GM04504 (cell line): ENCODE measurements at places on chromosomes 6 and 20.

- peak; percentile 27 for DNase-seq
Observed at GRCh38 chr20:59495894-59496510, 108.3 kb upstream of the PHACTR3 start.

- no peak for DNase-seq
Observed at GRCh38 chr6:14371530-14371929, 254.0 kb downstream of the CD83 start.

DNA sequence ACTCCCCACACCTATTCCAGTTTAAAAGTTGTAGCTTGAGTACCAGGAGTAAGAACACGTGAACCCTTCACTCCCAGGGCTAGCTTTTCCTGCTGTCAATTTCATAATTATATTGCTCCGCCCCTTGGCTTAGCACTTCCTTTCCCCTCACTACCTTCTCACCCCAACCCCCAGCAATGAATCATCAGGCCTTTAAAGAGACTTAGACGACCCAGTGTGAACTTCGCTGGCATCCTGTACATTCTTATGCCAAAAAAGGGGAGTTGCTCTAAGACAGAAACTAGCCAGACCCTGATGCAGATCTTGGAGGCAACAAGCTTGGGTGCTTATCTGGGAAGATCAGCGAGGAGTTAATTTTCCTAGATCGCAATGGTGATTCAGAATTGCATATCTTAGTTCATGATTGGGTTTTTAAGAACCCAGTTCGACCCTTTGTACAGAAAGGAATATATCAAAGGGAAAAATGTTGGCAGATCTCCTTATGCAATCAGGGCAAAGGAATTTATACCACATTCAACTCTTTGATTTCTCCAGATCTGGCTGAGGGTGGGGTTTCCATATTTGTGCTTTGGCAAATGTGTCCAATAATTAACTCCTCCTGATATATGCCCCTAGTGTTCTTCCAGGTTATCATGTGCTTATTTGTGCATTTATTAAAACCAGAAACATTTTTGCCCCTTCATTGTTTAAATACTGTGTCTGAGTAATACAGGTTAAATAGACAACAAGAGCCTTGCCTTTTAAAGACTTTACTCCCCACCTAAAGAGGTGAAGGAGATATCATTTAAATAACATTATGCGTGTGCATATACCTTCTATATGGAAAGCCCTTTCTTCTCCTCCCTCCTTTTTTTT is 8.1 kb upstream of the ATXN1 start:
- DNase-seq, result peak; percentile 87

GRCh38 chr6:75217193-75217592 is 11.3 kb upstream of the COL12A1 start:
- DNase-seq, result no peak

DNA sequence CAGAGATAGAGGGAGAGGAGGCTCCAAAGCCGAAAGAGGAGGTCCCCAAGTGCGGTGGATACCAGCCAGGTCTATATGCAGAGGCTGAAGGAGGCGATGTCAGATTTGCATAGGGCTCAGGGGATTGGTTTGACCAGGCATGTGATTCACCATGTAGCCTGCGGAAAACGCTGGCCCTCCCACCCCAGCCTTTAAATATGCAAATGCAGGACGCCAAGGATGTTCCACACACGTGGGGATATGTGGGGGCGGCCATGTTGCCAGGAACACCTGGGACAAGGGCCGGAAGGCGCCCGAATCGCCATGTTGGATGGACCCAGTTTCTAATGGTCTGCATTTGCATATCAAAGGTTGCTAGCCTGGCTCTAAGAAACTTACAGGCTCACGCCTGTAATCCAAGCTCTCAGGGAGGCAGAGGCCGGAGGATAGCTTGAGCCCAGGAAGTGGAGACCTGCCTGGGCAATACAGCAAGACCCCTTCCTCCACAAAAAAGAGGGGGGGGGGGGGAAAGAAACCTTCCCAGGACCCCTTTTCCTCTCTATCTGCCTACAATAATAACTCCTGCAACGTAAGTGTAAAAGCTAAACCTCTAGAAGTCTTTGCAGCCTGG is 110.5 kb downstream of the TULP4 start:
- no peak for DNase-seq

DNA sequence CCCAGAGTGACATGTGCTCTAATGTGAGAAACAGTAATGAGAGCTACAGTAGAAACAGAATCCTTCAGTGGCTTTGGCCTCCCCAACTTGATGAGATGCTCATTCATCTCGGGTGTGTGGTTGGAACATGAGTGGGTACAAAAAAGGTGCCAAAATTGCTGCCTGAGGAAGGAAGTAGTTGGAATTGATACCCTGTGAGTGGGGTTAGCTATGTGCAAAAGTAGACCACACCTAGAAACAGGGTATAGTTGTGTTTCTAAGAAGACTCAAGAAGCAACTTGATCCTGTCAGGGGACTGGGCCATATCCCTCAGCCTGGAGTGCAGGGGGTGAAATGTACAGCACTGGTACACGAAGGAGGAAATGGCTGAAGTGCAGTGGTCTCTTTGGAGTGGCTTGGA is 206.4 kb upstream of the SUPT3H start:
- DNase-seq, result no peak

DNA sequence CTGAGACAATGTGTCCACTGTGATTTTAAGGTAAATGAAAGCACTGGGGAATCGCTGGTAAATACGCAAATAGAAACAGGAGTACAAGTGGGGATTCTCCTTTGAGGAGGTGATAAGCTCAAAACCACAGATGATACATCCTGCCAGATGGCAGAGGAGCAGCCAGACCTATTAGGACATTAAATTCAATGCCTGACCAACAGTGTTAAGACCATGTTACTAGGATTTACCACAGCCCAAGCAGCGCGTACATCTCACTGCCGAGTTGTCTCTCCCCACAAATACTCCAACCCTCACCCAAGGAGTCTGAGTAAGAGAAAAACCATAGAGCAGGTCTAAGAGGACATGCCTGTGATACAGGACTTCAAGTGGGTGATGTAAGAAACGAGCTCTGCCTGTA is 68.9 kb upstream of the TULP1 start:
- DNase-seq, result no peak

- no peak for DNase-seq
Observed at GRCh38 chr6:39301606-39302005, 12.6 kb downstream of the KCNK17 start.

DNA sequence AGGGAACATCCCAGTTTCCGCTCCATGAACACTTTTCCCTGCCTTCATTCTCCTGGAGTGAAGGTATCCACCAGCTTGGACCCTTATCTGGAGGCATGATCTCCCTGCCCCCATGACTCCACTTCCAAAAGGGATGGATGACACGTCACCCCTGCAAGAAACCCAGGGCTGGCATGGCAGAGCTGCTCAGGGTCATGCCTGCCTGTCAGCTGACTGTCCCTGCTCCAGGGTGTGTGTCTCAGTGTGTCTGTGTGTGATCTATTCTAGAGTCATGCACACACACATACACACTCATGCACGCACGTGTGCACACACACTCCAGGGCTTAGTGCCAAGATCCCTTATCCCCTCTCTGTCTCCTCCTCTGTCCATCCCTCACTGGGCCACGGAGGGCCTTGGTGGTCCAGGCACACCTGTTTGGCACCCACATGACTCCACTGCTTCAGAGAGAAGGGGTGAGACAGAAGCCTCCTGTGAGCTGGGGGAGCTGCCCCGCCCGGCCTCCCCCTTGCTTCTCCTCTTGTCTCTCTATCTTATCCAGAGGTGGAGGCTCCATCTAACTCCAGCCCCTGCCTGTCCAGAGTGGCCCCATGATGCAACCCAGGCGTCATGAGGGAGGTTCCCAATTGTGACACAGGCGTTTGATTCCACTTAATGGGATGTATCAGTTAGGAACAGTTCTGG is 290.9 kb downstream of the CDC5L start:
- no peak for DNase-seq

DNA sequence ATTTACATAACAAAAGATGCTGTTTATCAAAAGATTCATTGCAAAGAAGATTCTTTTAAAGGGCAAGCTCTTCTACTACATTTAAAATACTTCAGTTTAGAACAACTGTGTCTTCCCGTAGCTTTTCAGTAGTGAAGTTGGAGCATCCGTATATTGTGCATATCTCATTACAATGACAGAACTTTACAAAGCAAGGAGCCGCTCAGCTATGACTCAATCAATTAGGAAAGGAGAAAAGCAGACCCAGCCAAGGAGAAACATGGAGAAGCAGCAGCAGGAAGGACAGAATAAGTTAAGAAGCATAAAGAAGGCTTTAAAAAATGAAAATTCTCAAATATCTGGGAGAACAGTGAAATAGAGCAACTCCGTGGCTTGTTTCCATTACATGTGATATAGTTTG is 132.6 kb upstream of the SMLR1 start:
- no peak for DNase-seq

GRCh38 chr6:134850721-134851305 is 99.1 kb downstream of the ALDH8A1 start:
- DNase-seq, result no peak

DNA sequence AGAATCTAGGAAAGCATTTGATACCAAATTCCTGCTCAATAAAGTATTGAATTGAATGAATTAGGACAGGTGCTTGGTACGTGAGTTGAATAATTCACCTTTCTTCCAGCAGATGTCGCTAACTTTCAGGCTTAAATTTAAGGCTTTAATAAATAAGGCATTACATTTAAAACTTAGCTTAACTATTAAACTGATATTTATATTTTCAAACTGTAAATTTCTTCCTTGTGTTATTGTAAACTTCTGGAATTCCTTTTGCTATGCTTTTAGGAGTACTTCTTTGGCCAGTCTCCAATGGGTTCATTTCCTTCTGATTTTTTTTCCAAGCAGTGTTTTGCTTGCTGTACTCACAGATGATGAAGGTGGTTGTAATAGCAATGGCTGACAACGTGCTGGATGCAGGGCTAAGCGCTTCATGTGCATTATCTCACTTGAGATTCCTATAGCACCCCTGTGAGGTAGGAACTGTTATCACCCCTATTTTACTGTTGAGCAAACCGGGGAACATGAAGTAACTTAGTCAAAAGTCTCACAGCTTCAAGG is 71.3 kb upstream of the SLC2A12 start:
- no peak for DNase-seq

DNA sequence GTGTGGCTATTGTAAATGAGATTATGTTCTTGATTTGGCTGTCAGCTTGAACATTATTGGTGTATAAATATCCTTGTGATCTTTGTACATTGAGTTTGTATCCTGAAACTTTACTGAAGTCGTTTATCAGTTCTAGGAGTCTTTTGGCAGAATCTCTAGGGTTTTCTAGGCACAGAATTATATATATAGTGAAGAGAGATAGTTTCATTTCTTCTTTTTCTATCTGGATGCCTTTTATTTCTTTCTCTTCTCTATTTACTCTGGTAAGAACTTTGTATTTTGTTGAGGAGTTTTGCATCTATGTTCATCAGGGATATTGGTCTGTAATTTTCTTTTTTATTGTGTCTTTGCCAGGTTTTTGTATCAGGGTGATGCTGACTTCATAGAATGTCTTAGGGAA is 589.2 kb upstream of the MAN1A1 start:
- DNase-seq, result no peak

DNA sequence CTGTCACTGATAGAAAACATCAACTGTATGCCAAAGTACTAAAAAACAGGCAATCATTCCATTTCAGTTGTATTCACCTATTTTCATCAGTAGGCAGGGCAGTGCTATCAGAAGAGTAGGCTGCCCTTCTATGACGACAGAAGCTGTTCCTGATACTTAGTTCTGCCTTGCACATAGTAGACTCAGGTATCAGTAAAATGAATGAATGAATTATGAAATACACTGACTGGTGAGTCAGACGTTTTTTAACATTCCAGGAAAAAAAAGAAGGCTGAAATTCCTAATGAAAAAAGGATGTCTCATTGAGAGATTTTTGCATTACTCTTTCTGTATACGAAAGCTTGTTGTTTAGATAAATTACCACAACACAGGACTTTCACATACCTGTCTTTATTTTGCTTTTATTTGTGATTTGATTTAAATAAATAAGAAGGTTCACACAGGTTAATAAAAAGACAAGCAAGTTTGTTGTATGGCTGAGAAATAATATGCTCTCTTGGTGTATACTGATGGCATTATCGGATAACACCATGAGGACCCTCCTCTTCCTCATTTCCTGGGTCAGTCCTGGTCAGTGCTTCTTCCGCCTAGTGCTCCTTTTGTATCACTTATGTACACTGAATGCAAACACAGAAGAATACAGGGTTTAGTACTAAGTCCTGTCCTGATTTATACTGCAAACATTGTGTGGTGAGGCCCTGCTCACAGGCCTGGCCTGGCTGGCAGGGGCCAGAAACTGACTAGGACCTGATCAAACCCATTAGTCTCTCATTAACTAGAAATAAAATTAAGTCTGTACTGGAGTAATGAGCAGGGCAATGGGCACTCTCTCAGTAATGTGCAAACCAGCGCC is 39.4 kb upstream of the SPDEF start:
- no peak for DNase-seq

- DNase-seq, result no peak
Observed at GRCh38 chr6:125294925-125295324, 6.8 kb downstream of the HDDC2 start.

GRCh38 chr6:168996356-168996625 is 257.4 kb downstream of the THBS2 start:
- DNase-seq, result no peak

DNA sequence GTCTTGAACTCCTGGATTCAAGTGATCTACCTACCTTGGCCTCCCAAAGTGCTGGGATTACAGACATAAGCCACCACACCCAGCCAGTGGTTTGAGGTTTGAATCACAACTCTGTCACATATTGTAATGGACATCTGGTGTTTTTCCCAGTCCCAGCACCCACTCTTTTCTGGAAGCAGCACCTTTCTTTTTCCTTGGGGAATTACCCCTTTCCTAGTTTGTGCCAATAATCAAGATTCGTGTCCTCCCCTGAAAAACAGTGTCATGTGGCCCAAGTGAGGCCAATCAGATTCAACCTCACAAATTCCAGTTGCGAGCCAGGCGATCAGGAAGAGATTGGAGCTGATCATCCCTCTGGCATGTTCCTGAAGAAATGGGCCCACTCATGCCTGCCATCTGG is 71.7 kb upstream of the SGK1 start:
- DNase-seq, result no peak

DNA sequence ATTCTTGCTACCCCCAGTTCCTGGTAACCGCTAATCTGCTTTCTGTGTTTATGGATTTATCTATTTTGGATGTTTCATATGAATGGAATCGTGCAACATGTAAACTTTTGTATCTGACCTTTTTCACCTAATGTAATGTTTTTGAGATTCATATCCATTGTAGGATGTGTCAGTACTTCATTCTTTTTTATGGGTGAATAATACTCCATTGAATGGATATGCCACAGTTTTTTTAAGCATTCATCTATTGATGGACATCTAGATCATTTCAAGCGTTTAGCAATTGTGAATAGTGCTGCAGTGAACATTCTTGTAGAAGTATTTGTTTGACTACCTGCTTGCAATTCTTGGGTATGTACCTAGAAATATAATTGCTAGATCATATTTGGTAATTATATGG is 13.0 kb downstream of the KDM1B start:
- no peak for DNase-seq

- DNase-seq, result no peak
Observed at GRCh38 chr20:22770241-22770800, 185.9 kb upstream of the FOXA2 start.

DNA sequence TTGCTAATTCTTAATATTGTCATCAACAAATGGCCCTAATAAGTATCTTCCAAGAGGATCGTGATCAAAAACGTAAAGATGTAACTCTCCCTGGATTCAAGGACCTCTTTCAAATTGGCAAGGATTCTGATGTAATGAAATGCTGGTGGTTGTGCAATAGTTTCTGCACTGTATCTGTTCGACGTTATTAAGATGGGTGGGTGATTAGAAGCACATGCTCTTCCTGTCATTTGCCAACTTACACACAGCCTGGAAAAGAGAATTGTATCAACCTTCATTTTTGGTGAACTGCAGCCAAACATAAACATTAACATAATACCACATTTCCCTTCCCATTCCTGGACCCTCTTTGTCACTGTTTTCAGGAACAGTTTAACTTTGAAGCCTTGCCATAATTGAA is 9.8 kb downstream of the FOXQ1 start:
- no peak for DNase-seq
